ENCODE measurements at places on chromosomes 3 and 15. TPM values are rescaled to one million over a fixed set of nuclear protein-coding genes. Genes with fewer than 3 reads are reported as not detected.

- no peaks in the 10 kb centered on the region for H3K27me3 ChIP-seq
- no peaks in the 10 kb centered on the region for H3K36me3 ChIP-seq
- H3K4me3 ChIP-seq, result no peak overlapping the region
- H3K4me1 ChIP-seq, result peaks cover 15% of the 10 kb centered on the region
- no peak for DNase-seq
- H3K27ac ChIP-seq, result no peak overlapping the region
Measured at GRCh38 chr3:160860346-160860745, 104.3 kb downstream of the PPM1L start.

GRCh38 chr3:20125289-20125688 lies 60.7 kb downstream of the SGO1 start:
- H3K4me3 ChIP-seq, result no peak overlapping the region
- DNase-seq, result no peak
- no peaks in the 10 kb centered on the region for H3K27me3 ChIP-seq
- H3K36me3 ChIP-seq, result peaks cover 25% of the 10 kb centered on the region
- H3K4me1 ChIP-seq, result peaks cover 9% of the 10 kb centered on the region
- H3K27ac ChIP-seq, result no peak overlapping the region

DNA sequence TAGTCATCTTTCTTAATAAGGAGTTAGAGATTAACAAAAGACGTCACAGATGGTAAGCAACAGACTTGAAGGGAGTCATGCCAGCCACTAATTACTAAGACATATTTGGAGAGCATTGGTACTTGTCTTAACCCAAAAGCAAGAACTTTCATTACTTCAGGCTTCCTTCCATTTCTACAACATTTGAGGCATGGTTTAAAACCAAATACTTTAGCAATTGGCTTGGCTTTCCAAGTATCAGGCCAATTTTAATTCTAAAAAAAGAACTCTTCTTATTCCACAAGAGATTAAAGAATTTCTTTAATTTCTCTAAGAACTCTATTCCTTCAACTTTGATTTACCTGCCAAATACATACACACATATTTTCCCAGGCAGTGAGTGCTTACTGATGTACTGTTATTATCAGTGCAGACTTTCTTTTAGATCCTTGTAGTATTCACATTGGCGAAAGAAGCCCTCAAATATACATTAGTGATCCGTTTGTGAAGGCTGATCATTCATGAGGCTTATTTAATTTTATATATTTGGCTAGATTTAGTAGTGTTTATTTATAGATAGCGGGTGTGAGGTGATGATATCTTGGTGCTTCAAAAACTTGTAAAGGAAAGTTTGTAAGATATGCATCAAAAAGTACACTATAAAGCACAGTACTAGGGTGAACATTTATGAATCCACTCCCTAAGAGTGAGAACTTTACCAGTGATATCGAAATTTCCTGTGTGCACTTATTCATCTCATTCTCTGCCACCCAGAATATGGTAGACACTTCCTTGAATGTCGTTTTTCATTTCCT lies 229.2 kb downstream of the MFSD1 start:
- H3K4me1 ChIP-seq, result no peaks in the 10 kb centered on the region
- no peak overlapping the region for H3K4me3 ChIP-seq
- H3K27ac ChIP-seq, result no peak overlapping the region
- peaks cover 7% of the 10 kb centered on the region for H3K27me3 ChIP-seq

DNA sequence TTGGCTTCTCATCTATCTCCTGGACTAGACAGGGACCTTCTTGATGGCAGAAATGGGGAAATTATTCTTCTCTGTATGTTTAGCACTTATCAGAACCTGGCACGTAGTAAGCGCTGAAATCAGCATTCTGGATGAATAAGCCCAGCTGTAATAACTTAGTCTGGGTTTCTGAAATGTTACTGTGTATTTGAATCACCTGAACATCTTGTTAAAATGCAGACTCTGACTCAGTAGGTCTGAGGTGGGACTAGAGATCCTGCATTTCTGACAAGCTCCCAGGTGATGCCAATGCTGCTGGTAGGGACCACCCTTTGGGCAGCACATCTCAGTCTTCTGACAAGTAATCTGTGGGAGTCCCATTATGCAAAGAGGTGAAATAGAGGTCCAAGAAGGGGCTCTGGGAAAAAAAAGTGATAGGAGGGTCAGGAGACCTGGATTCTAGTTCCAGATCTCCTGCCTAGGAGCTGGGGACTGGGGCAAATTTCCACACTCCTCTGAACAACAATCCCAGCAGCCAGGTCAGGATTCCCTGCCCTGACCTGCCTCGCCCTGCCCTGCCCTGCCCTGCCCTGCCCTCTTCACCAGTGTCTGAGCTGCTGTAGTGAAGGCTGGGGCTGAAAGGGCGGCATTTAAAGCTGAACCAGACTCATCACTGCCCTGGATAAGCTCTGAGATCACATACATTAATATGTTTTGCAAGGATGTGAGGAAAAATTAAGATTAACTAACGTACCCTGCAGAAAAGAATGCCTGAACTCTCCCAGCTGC lies 17.2 kb upstream of the SLC6A11 start:
- H3K27ac ChIP-seq, result no peak overlapping the region
- peaks cover 52% of the 10 kb centered on the region for H3K27me3 ChIP-seq
- no peak for DNase-seq

GRCh38 chr3:28308196-28308595 lies 40.3 kb upstream of the ZCWPW2 start:
- H3K4me1 ChIP-seq, result no peaks in the 10 kb centered on the region
- no peak for DNase-seq
- H3K27ac ChIP-seq, result no peak overlapping the region
- H3K27me3 ChIP-seq, result no peaks in the 10 kb centered on the region
- no peaks in the 10 kb centered on the region for H3K36me3 ChIP-seq
- H3K4me3 ChIP-seq, result no peak overlapping the region

DNA sequence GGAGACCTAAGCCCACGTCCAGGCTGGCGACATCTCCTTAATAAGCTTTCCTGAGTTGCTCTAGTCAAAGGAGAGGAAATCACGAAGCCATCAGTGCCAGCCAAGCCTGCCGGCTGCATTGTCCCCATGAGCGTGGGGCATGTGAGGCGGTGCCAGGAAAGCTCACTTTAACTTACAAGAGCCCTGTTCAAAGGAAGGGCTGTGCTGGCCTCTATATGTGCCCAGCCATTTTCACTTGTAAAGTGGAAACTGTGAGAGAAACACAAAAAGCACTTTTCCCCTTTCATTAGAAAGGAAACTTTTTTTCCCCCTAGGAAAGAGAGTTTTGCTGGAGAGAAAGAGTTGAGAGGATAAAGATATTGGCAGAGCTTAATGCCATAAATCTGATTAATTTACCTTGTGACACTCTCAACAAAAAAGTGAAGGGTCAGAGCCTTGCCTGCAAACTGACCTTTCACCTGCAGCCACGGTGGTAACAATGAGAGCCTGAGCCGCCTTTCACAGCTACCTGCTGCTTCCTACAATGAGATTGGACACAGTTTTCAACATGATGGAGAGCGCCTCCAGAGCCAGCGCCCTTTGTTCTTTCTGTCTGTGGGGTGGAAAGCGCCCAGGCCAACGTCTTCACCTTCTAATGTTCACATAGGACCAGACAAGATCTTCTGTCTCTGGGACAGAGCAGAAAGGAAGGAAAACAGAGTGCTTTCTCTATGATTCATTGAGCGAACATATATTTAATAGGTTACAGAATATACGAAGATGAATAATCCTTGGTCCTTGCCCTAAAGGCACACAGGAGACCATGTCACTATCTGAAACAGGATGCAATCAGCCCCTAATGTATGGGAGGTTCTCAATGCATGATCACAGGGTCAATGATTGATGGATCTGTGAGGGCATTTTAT lies 233.1 kb upstream of the HES1 start:
- H3K4me3 ChIP-seq, result peak overlapping the region; percentile 23
- no peak for DNase-seq
- no peaks in the 10 kb centered on the region for H3K27me3 ChIP-seq
- H3K4me1 ChIP-seq, result peaks cover 58% of the 10 kb centered on the region

- no peaks in the 10 kb centered on the region for H3K36me3 ChIP-seq
- H3K4me3 ChIP-seq, result no peak overlapping the region
- H3K4me1 ChIP-seq, result no peaks in the 10 kb centered on the region
- H3K27me3 ChIP-seq, result no peaks in the 10 kb centered on the region
Measured at GRCh38 chr3:196117809-196118208, 35.9 kb upstream of the TFRC start.

DNA sequence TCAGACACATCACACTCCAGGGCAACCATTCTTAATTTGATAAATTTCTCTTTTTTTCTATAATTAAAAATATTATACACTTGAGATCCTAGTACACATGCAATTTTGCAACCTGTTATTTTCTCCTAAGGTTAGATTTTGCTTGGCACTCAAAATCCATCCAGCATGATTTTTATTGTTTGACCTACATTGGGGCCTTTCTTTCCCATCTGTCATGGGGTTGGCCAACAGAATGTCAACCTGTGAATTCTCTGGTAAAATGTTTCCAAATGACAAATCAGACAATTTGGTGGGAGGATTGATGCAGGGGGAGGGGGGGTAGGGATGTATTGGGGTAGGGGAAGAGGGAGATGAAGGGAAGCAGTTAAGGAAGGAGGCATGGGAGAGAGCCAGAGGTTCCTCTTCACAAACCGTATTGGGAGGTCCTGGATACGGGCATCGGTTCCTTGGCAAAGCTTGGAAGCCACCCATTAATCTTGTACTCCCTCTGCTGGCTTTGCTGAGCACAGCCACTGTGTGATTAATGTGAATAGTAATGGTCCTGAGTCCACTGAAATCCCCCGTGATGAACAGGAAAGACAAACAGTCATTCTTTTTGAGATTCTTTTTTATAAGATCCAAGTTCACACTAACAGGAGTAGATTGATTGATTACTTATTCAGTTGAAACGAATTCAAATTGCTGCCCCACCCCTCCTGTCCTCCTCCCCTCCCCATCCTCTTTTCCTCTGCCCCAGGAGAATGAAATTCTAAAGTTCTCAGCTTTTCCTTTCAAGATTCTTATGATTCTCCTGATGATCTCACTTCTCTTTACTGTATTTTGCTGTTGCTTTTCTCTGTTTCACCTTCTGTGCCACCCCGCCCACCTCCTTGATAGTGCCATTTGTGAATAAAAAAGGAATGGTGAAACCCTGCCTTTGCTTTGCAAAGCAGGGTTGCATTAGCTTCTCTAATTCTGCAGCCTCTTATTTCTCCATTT lies 82.2 kb upstream of the SLC25A26 start:
- peak overlapping the region; percentile 23 for H3K27ac ChIP-seq
- peaks cover 19% of the 10 kb centered on the region for H3K4me1 ChIP-seq
- no peak for DNase-seq
- peak overlapping the region; percentile 3 for H3K4me3 ChIP-seq

- H3K27ac ChIP-seq, result no peak overlapping the region
- no peaks in the 10 kb centered on the region for H3K4me1 ChIP-seq
- peaks cover 20% of the 10 kb centered on the region for H3K36me3 ChIP-seq
- H3K27me3 ChIP-seq, result no peaks in the 10 kb centered on the region
Measured at GRCh38 chr3:97892852-97893251, 71.0 kb downstream of the CRYBG3 start.

DNA sequence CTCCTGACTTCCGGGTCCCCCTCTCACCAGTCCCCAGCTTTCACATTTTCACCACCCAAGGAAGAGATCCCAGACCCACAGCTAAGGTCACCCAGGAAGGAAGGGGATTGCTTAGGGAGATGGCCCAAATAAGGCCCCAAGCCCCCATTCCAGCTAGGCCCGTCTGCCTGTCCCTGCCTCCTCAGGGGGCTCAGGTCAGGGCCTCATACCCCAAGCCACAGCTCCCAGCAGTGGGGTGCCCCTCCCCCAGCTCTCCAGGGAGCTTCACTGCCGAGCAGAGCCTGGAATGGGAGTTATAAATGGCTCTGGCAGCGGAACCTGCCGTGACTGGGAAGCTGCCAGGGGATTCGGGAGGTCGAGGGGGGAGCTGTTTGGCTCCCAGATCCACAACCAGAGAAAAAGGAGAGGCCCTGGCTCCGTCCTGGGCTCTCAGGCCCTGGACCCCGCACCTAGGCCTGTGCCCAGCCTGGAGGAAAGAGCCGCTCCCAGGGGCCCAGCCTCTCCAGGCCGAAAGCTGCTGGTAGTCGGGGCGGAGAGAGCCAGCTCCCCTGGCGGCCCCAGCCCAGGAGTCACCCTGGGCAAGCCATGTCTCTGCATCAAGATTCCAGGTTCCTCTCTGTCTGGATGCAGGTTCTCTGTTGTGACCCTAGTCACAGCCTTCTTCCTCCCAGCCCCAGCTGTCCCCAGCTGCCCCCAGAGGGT lies 550 bp downstream of the CCDC9B start:
- peaks cover 20% of the 10 kb centered on the region for H3K4me1 ChIP-seq
- peak overlapping the region; percentile 63 for H3K27ac ChIP-seq
- DNase-seq, result no peak
- H3K4me3 ChIP-seq, result no peak overlapping the region
- H3K36me3 ChIP-seq, result no peaks in the 10 kb centered on the region

- no peak for DNase-seq
- no peaks in the 10 kb centered on the region for H3K4me1 ChIP-seq
- no peaks in the 10 kb centered on the region for H3K27me3 ChIP-seq
Measured at GRCh38 chr15:46111730-46112129, 476.9 kb downstream of the SQOR start.

DNA sequence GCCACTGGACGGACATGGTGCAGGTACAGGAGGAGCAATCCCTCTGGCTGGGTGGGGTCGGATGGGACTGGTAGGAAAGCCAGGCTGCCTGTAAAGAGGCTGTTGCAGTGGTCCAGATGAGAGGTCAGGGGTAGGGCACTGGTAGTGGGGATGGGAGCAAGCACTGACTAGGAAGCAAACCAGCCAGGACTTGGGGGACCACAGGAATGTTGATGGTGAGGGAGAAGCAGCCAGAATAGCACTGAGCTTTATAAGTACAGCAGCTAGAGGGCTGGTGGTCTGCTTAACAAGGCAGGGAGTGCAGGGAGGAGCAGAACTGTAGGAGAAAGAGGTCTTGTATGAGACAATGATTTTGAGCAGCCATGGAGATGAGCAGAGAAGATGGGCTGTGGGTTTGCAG lies 38.7 kb upstream of the PTPN23 start:
- H3K36me3 ChIP-seq, result peaks cover 19% of the 10 kb centered on the region
- H3K4me1 ChIP-seq, result no peaks in the 10 kb centered on the region
- no peaks in the 10 kb centered on the region for H3K27me3 ChIP-seq
- H3K4me3 ChIP-seq, result no peak overlapping the region

The TTC23 gene
- 18.8 TPM for total RNA-seq

The CLN6 gene
- 43.0 TPM for total RNA-seq

The SST gene
- 553 TPM for total RNA-seq

The CPEB1 gene
- 1.6 TPM for total RNA-seq

The CHRFAM7A gene
- 0.55 TPM for total RNA-seq

The FMN1 gene
- total RNA-seq, result 15.8 TPM

The SLC9C1 gene
- 0.48 TPM for total RNA-seq

The ATP13A5 gene
- total RNA-seq, result not detected

The FANCD2OS gene
- not detected for total RNA-seq

The SAMMSON gene
- not detected for total RNA-seq

The GOLGA6B gene
- not detected for total RNA-seq
